ENCODE measurements at places on chromosomes 7 and 10.

DNA sequence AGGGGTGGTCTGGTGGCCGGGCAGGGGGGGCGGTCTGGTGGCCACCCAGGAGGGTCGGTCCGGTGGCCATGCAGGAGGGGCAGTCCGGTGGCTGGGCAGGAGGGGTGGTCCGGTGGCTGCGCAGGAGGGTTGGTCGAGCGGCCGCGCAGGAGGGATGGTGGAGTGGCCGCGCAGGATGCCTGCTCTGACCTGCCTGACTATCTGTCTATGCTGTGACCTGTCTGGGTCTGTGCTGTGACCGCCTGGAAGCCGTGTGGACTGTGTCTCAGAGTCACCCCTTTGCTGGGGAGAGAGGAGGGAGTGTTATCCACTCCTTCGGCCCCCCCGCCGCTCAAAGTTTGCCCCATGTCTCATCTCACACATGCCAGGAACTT lies 113.2 kb downstream of the ACTR3B start:
- DNase-seq = no peak

DNA sequence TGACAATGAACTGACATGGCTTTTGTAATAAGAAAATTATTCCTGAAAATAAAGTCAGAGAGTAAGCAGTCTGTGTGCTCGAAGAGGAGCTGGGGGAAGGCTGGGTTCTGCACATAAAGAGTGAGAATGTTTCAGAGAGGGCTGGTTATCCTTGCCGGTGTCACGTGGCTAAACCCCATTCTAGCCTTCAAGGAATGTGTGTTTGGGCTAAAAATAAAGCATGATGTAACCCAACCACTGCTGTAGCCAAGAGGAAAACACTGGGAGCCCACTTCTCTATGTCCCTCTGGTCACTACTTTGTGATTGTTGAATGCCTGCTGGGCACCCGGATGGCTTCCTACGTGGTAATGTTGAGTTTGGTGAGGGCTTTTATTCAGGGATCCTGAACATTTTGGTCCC lies 23.5 kb downstream of the WDFY4 start:
- no peak for DNase-seq

- DNase-seq = no peak
Measured at GRCh38 chr7:73741600-73741999, 3.0 kb upstream of the ABHD11 start.

DNA sequence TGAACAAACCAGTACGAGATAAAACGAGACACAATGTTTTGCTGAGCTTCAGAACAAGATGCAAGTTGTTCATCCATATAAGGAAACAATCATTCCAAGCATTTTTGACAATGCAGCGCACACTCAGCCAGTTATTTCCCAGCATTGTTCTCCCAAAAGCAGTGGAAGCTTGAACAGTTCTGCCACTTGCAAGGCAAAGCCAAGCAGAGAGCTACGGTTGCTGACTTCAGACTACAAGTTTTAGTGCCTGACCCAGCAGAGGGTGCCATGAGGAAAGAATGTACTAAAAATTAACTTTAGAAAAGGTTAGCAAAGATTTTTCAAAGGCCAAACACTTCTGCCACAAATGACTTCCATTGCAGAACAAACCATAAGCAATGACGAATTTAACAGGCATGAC lies 152.5 kb downstream of the SLC25A13 start:
- no peak for DNase-seq

- DNase-seq = no peak
Measured at GRCh38 chr7:115033917-115034459, 112.1 kb downstream of the MDFIC start.

DNA sequence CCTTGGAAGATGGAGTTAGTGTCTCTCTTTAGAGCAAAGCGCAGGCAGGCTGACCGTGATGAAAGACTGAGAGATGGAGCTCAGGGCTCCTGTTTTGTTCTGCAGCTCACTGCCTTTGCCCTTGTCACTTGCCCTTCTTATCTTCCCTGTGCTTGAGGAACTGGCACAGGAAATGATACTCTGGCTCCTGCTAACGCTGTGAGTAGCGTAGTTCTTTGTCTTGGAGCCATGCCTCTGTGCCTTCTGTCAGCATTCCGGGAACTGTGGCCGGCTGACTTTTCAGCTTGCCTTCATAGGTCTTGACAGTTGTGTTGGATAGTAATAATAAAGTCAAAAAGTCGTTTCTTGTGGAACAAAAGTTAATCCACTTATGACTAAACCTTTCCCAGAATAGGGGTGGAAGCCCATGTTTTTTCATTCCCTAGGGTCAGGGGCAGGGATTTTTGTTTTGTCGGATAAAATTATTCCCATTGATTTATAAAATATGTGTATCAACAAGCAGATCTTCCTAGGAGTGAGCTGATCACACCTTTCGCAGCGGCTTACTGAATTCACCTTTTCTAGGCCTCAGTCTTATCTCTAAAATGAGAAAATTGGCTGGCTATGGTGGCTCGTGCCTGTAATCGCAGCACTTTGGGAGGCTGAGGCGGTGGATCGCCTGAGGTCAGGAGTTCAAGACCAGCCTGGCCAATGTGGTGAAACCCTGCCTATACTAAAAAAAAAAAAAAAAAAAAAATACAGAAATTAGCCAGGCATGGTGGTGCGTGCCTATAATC lies 16.6 kb upstream of the TMEM236 start:
- no peak for DNase-seq

- DNase-seq = no peak
Measured at GRCh38 chr10:92997620-92998019, 63.0 kb upstream of the CYP26C1 start.

DNA sequence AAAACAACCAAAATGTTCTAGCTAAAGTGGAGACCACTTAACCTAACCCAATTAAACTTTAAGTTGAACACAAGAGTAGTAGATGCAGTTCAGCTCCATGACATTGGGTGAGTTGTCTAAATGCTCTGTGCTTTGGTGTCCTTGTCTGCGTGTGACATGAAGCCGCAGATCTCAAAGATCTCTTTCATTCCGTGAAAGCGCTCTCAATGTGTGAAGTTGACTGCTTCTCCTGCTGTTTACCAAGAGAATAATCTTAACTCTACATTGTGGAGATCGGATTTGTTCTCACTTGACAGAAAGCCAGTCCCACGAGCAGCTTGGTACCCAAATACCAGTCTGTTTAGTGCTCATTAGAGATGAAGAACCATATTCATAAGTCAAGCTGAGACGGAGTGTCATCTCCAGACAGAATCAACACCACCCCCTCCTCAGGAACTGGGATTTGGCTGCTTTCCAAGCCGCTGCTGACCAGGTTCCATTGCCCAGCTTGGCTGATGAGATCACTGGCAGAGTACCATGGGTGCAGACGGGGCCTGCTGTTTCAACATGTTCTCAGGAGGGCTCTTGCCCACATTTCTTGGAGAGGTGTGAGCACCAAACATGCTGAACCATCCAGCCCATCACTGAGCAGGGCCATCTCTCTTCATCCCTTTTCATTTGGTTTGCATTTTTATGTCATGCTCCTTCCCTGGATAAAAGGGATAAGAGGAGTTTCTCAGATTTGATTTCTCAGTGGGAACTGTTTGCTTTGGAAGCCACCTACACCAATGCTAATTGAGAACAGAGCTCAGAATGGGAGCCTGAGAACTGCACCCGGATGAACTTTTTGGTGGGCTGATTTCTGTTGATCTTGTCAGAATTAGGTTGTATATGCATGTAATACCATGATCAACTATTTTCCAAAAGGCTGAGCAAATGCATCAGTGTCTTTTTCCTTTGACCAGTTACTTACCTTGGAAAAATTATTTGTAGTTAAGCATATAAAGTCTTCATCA lies 95.8 kb upstream of the AGBL3 start:
- no peak for DNase-seq

GRCh38 chr10:29880856-29881255 lies 178.5 kb downstream of the JCAD start:
- no peak for DNase-seq

DNA sequence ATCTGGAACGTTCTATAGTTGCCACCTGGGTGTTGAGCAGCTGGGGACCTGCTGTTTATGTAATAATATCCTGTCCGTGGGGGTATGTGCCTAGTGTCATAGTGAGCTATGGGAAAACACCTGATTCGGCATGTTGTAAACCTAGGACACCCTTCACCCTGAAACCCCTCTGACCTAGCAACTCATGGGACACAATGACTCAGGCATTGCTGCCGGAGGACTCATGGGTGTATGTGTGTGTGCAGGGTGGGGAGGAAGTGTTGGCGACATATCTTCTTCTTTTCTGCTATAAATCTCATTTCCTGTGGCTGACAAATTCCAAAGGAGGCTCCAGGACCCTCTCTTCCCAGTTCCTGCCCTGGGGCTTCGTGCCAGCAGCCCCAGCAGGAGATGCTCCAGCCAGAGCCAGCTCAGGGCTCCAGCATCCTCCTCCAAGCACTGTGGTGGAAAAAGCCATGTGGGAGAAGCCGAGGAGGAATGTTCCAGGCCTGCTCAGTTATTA lies 77.0 kb upstream of the PODXL start:
- no peak for DNase-seq

DNA sequence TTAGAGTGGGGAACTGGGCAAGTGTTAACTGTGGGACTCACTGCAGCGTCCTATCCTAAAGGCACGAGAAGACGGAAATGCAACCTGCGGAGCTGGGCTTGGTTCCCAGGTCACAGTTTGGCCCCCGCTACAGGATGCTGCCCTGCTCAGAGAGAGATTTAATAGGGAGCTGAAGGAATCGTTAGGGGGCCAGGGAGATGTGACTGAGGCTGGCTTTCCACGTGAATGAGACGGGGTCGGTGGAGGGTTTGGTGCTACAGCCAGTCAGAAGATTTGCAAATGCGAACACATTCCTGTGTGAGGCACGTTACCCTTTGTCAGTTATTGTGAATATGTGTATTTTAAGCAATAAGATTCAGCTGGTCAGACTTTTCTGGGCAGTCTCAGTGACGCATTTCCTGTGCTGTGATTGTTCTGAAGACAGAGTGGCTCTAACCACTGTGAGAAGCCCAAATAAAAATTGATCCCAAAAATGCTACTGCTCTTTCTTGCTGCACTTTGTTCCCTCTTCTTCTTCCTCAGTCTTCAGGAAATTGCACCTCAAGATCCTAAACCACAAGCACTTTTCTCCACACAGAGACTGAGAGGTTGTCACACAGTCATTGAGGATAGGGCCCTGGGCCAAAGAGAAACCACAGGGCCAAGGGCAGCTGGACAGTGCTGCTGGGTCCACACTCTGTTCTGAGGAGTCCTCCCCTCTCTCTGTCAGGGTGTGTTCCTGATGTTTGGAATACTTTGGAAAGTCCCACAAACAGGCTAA lies 21.2 kb downstream of the CYP17A1 start:
- DNase-seq = no peak

- DNase-seq = no peak
Measured at GRCh38 chr7:45578467-45578866, 4.3 kb downstream of the ADCY1 start.

GRCh38 chr10:95447685-95448084 lies 113.5 kb downstream of the SORBS1 start:
- no peak for DNase-seq

DNA sequence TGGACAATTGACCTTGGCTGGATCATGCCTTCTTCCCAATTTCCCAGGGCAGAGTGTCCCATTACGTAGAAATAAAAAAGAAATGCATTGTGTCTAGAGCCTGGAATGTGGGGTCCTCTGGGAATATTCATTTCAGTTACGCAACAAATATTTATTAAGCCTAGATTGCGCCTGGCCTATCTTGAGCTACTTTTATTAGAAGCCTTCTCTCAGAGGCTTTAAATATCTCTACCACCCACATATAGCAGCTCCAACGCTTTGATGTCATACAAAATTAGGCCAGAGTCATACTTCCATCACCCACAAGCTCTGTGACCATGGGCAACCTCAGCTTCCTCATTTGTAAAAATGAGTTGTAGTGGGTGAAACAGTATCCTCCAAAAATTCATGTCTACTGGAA lies 24.9 kb upstream of the CARD11 start:
- DNase-seq = peak; percentile 79

- DNase-seq = no peak
Measured at GRCh38 chr10:98264378-98265065, 3.5 kb downstream of the LOXL4 start.

All from B cell (primary cell).